Spleen (tissue), 13 donors: ENCODE measurements at places on chromosomes 7 and 10. TPM values are rescaled to one million over a fixed set of nuclear protein-coding genes. Genes with fewer than 3 reads are reported as not detected.
A peak's percentile ranks its signal among the peaks of the same experiment; 100 is the strongest.

The POP7 gene
- total RNA-seq: 17.0 TPM

The FANK1 gene
- 0.86 TPM for total RNA-seq

The LOXL4 gene
- 2.6 TPM for total RNA-seq

The PPP1R17 gene
- not detected for total RNA-seq

DNA sequence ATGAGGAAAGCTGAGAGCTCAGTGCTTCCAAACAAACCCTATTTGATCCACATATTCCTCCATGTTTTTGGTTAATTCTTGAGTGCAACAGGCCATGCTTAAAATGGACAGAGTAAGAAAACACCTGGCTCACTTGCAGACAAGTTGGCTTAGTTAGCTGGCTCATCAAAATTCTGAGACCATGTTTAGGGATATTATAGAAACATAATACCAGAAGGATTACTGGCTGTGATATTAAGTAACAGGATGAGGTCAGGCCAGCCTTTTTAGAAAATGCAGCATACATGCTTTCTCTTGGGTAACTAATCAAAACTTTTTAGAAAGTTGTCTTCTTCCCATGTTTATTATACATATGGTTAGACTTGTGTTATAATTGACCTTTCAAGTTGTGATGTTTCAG, 867.2 kb upstream of the LRRTM3 start:
- H3K4me1 ChIP-seq: no peaks in the 10 kb centered on the region
- no peaks in the 10 kb centered on the region for H3K36me3 ChIP-seq
- DNase-seq: no peak
- H3K4me3 ChIP-seq: no peak overlapping the region
- H3K27me3 ChIP-seq: no peaks in the 10 kb centered on the region
- H3K27ac ChIP-seq: no peak overlapping the region

DNA sequence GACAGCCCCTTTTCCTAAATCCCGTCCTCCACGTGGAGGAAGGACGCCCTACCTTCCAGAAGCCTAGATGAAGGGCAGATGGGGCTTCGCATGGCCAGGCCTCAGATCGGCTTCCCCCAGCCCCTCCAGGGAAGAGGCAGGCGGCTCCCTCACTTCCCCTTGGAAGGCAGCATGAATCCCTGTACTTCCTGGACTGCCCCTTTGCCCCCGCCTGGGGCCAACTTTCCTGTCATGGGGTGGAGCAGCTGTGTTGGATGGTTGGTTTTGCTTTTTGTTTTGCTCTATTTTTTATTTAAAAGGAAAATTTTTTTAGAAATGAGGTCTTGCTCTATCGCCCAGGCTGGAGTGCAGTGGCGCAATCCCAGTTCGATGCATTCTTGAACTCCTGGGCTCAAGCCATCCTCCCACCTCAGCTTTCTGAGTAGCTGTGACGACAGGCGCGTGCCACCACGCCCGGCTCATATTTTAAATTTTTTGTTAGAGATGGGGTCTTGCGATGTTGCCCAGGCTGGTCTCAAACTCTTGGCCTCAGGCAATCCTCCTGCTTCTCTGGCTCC, 27.2 kb downstream of the GTF2IRD1 start:
- peaks cover 45% of the 10 kb centered on the region for H3K4me1 ChIP-seq
- H3K27ac ChIP-seq: peak overlapping the region; percentile 84
- DNase-seq: peak; percentile 78
- no peaks in the 10 kb centered on the region for H3K36me3 ChIP-seq
- peaks cover 9% of the 10 kb centered on the region for H3K27me3 ChIP-seq

DNA sequence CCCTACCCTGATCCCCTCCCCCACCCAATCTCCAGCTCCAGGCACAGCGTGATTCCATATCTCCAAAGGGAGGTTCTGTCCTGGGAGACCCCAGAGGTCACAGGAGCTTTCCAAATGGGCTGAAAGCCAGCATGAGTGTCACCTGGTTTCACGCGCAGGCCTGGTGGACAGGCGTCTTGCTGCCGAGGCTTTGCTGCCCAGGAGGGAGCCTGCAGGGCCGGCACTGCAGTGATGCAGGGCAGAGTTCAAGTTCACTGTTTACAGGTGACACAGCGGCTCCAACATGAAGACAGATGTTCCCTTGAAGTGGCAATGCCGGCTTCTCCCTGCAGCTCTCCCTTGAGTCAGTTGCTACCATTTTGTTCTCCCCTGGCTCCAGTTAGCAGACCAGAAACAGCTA, 104.3 kb downstream of the TCERG1L start:
- H3K4me1 ChIP-seq: no peaks in the 10 kb centered on the region
- DNase-seq: peak; percentile 44
- H3K36me3 ChIP-seq: no peaks in the 10 kb centered on the region
- H3K4me3 ChIP-seq: no peak overlapping the region
- no peaks in the 10 kb centered on the region for H3K27me3 ChIP-seq
- no peak overlapping the region for H3K27ac ChIP-seq
